ENCODE measurements at places on chromosomes 12 and 14. TPM values are rescaled to one million over a fixed set of nuclear protein-coding genes. Genes with fewer than 3 reads are reported as not detected.

SDR9C7 gene
- not detected for total RNA-seq

LRP6 gene
- total RNA-seq: 40.3 TPM

PDZRN4 gene
- total RNA-seq: 29.0 TPM

DNA sequence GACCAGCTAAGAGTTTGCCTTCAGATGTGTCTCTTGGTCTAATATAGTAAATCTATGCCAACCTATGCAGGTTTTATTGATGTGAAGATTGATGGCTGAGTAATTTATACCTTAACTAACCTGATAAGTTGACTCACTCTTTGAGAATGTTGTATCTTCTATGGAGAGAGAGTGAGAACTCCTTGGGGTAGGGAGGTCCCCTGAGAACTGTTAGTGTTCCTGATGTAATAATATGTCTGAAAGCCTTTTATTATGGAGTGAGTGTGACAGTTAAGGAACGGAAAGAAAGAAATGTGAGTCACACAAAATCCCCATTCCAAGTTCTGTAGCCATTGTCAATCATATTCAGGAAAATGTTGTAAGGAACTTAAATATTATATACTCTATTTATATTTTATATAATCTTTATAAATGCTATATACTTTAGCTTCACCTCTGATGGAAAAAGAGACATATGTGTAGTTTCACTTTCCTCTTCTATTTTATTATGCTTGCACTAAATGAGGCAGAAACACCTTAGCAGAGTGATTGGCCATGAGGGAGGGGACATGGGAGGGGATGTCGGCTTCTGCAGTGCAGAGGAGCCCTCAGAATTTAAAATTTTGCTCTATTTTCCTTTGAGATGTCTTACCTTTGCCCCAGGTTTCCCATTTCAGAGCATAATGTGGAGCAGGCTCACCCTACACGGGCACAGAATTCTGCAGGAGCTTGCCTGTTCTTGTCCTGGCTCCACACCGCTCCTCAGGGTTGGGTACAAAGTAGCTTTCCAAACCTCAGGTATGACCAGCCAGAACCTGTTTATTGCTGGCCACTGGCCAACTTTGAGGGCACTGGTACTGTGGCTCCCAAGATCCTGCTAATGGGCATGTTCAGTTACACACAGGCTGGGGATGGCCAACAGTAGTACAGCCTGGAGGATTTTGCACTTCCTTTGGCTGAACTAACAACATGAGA, 57.7 kb downstream of the ARF6 start:
- no peaks in the 10 kb centered on the region for H3K27me3 ChIP-seq
- peaks cover 36% of the 10 kb centered on the region for H3K4me1 ChIP-seq
- H3K36me3 ChIP-seq: no peaks in the 10 kb centered on the region

- no peaks in the 10 kb centered on the region for H3K4me1 ChIP-seq
- H3K36me3 ChIP-seq: no peaks in the 10 kb centered on the region
- H3K4me3 ChIP-seq: no peak overlapping the region
- H3K27ac ChIP-seq: no peak overlapping the region
- H3K27me3 ChIP-seq: no peaks in the 10 kb centered on the region
- no peak for DNase-seq
Measured at GRCh38 chr12:90048918-90049317, 340.3 kb upstream of the ATP2B1 start.

- DNase-seq: no peak
- H3K27me3 ChIP-seq: peaks cover 31% of the 10 kb centered on the region
- no peaks in the 10 kb centered on the region for H3K4me1 ChIP-seq
- no peaks in the 10 kb centered on the region for H3K36me3 ChIP-seq
Measured at GRCh38 chr12:53932915-53933314, 5.7 kb upstream of the HOXC13 start.

GRCh38 chr12:57887631-57888408, 41.3 kb upstream of the CTDSP2 start:
- no peaks in the 10 kb centered on the region for H3K36me3 ChIP-seq
- no peaks in the 10 kb centered on the region for H3K27me3 ChIP-seq
- DNase-seq: peak; percentile 61
- H3K27ac ChIP-seq: peak overlapping the region; percentile 98
- peaks cover 58% of the 10 kb centered on the region for H3K4me1 ChIP-seq

GRCh38 chr12:45232756-45233372, 17.0 kb downstream of the ANO6 start:
- H3K4me1 ChIP-seq: peaks cover 48% of the 10 kb centered on the region
- no peak overlapping the region for H3K4me3 ChIP-seq
- peak; percentile 48 for DNase-seq
- H3K27ac ChIP-seq: peak overlapping the region; percentile 85
- H3K27me3 ChIP-seq: no peaks in the 10 kb centered on the region
- H3K36me3 ChIP-seq: no peaks in the 10 kb centered on the region

GRCh38 chr12:6963016-6963731, 7.3 kb downstream of the PHB2 start:
- no peaks in the 10 kb centered on the region for H3K27me3 ChIP-seq
- H3K36me3 ChIP-seq: peaks cover 38% of the 10 kb centered on the region

- H3K4me1 ChIP-seq: peaks cover 72% of the 10 kb centered on the region
- H3K4me3 ChIP-seq: no peak overlapping the region
- H3K27ac ChIP-seq: no peak overlapping the region
- H3K36me3 ChIP-seq: peaks cover 4% of the 10 kb centered on the region
Measured at GRCh38 chr12:120842595-120842994, 61.6 kb downstream of the SPPL3 start.

DNA sequence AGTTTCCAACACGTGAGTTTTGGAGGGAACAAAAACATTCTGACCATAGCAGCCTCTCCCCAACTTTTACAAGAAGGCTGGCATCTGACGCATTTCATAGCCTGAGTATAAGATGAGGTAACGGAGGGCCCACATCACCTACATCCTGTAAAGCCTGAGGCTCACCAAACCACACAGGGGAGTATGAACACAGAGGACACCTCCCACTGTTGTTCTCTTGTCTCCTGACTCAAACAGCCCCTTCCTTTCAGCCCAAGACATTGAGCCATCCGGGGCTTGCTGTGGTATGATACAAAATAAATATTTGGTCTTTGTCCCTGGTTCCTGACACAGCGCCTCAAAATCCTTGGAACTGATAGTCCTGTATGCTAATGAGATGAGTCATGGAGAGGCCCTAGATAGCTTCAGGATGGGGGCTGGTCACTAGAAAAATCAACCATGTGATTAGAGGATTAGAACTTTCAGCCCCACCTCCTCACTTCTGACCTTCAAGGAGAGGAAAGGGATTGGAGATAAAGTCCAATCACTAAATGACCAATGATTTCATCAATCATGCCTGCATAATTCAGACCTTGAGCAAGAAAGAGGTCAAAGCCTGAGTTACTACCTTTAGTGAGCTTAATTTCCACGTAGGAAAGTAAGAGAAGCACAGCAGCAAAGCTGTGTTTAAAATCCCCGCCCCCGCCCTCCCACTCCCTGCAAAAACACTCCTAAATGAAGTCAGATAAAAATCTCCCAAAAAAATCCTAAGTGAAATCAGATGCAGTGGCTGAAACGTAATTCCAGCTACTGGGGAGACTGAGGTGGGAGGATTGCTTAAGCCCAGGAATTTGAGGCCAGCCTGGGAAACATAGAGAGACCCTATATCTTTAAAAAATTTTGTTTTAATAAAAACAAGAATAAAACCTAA, 236.4 kb downstream of the PCNX1 start:
- H3K4me3 ChIP-seq: no peak overlapping the region
- DNase-seq: no peak
- peak overlapping the region; percentile 48 for H3K27ac ChIP-seq
- H3K27me3 ChIP-seq: no peaks in the 10 kb centered on the region
- peaks cover 5% of the 10 kb centered on the region for H3K4me1 ChIP-seq

DNA sequence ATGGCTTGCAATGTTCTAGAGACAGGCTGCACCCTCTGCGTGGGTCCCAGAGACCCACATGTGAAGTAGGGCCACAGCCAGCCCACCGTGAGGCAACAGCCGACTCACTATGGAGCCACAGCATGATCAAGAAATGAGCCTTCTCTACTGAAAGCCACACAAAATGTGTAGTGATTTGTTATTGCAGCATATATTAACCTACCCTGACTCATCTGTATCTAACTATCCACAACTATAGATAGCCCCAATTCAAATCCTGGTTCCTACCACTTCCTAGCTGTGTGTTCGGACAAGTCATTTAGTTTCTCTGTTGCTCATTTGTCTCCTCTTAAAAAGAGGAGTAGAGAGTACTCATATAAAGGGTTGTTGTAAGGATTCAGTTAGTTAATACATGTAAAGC, 1152.3 kb downstream of the BCL11B start:
- H3K4me3 ChIP-seq: no peak overlapping the region
- no peak for DNase-seq
- H3K4me1 ChIP-seq: no peaks in the 10 kb centered on the region
- no peaks in the 10 kb centered on the region for H3K27me3 ChIP-seq
- H3K27ac ChIP-seq: no peak overlapping the region

- peaks cover 19% of the 10 kb centered on the region for H3K4me1 ChIP-seq
- H3K27me3 ChIP-seq: peaks cover 28% of the 10 kb centered on the region
- no peak overlapping the region for H3K4me3 ChIP-seq
- peaks cover 12% of the 10 kb centered on the region for H3K36me3 ChIP-seq
- DNase-seq: peak; percentile 55
Measured at GRCh38 chr12:52946797-52947547, 1.9 kb upstream of the KRT18 start.

DNA sequence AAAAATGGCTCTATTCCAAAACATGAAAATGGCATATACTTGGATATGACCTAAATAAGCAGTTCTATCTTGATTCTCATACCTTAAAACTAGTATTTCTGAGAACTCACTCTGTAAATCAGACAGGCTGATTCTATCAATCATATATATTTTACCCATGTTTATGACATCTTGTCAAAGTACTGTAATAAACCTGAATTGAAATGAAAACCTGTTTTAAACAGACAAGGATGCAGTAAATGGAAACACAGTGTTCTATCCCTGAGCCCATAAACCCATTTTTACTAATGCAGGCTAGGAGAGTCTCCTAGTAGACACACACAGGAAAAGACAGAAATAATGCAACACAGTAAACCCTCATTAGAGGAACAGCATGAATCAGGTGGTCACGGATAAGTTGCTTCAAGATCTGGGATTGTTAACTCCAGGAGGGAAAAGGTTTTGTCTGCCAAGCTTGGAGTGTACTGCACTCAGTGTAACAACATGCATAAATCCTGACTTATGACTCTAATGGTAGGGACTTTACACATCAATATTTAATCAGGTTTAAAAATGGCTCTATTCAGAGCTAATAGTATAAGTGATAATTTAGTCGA, 93.6 kb upstream of the CPNE8 start:
- no peak overlapping the region for H3K4me3 ChIP-seq
- H3K36me3 ChIP-seq: no peaks in the 10 kb centered on the region
- no peaks in the 10 kb centered on the region for H3K4me1 ChIP-seq
- no peaks in the 10 kb centered on the region for H3K27me3 ChIP-seq

- H3K4me3 ChIP-seq: no peak overlapping the region
- H3K27me3 ChIP-seq: no peaks in the 10 kb centered on the region
- DNase-seq: no peak
- no peaks in the 10 kb centered on the region for H3K4me1 ChIP-seq
- no peak overlapping the region for H3K27ac ChIP-seq
- H3K36me3 ChIP-seq: no peaks in the 10 kb centered on the region
Measured at GRCh38 chr14:25411781-25412757, 362.1 kb upstream of the STXBP6 start.

GRCh38 chr14:77240336-77240915, 30.6 kb downstream of the NGB start:
- no peak overlapping the region for H3K27ac ChIP-seq
- H3K36me3 ChIP-seq: no peaks in the 10 kb centered on the region
- no peaks in the 10 kb centered on the region for H3K27me3 ChIP-seq
- DNase-seq: no peak
- H3K4me1 ChIP-seq: no peaks in the 10 kb centered on the region

DNA sequence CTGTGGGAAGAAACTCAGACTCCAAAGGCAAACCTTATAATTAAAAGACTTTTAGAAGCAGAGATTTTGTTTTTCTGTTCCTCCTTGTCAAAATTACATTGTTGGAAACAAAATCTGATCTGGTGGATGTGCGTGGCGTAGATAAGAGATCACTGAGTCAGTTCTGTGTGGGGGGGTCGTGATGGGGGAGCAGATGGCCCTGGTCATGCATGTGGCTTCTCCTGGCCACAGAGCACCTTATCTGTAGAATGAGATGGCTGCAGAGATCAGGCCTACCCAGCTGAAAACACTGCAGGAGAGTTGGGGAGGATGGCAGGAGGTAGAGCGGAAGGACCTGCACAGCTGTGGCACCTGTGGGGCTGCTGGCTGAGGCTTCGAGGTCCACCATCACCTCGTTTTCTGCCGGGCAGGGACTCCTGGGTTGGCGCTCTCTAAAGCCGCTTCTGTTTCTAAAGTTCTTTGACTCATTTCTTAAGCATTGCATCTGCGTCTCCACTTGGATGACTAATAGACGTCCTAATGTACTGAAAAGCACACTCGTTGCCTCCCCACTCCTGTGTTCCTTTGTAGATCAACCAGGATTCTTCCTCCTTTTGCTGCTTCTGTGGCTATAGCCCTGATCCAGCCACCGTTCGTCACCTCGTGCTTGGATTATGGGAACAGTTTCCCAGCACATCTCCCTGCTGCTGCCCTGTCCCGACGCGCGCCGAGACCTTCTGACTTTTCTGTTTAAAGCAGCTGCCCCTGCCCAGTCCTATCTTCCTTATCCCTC, 93.4 kb downstream of the TSPAN9 start:
- no peak overlapping the region for H3K4me3 ChIP-seq
- DNase-seq: no peak
- H3K27ac ChIP-seq: no peak overlapping the region
- H3K36me3 ChIP-seq: no peaks in the 10 kb centered on the region
- no peaks in the 10 kb centered on the region for H3K27me3 ChIP-seq

DNA sequence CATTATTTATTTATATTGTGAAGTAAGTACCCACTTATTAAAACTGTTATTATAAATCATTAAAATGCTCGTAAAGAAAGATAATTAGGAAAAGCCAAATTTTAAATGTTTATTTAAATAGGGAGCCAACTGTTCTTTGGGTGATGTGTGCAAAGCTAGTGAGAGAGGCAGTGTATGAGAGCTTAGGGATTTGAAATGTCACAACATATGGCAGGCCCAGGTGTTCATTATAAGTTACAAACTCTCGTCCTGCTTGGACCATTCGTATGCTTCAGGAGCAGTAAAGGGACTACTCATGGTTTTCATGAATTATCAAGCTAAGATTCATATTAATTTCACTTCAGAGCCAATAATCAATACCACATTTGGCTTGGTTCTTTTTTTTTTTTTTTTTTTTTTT, 154.5 kb downstream of the TGFB3 start:
- no peak for DNase-seq
- no peaks in the 10 kb centered on the region for H3K27me3 ChIP-seq
- no peaks in the 10 kb centered on the region for H3K36me3 ChIP-seq
- peaks cover 67% of the 10 kb centered on the region for H3K4me1 ChIP-seq

- no peak overlapping the region for H3K27ac ChIP-seq
- no peaks in the 10 kb centered on the region for H3K4me1 ChIP-seq
- no peaks in the 10 kb centered on the region for H3K36me3 ChIP-seq
- H3K4me3 ChIP-seq: no peak overlapping the region
Measured at GRCh38 chr12:43694879-43695278, 63.7 kb downstream of the PUS7L start.

Data from stomach (tissue), 19 donors.